Stimulated activated CD8-positive, alpha-beta memory T cell treated with anti-CD3 and anti-CD28 coated beads, Interleukin-15, amount 100 ng/mL, for 1 hour (primary cell): ENCODE measurements at places on chromosomes 6 and 20.

GRCh38 chr6:32867554-32868256, 13.7 kb downstream of the PSMB9 start:
- DNase-seq: no peak

DNA sequence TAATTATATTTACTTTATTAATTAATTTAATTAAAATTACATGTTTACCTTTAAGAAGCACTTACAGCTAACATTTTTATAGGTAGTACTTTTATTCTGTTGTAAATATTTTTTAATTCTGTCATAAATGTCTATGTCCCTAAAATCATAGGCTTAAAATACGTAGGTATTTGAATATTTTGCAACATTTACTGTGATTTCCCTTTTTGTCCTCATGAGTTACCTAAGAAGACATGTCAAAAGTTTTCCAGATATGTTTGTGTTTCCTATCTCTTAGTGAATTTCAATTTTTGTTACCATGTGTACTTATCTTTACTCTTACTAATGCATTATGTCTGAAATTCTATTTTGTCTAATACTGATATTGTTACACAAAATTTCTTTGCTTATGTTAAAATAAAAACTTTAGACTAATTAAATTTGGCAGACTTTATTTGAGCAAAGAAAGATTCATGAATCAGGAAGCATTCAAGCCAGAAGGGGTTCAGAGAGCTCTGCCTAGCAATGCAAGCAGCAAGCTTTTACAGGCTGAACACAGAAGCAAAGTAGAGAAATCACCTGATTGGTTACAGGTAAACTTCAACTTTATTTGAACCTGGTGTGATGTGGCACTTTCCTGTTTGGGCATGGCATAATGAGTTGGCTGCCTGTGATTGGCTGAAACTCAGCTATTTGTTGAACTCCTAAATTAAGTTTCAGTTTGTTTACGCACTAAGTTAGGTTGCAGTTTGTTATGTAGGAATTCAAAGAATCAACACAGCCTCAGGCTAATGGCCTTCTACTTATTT, 123.2 kb upstream of the TMEM170B start:
- DNase-seq: no peak

DNA sequence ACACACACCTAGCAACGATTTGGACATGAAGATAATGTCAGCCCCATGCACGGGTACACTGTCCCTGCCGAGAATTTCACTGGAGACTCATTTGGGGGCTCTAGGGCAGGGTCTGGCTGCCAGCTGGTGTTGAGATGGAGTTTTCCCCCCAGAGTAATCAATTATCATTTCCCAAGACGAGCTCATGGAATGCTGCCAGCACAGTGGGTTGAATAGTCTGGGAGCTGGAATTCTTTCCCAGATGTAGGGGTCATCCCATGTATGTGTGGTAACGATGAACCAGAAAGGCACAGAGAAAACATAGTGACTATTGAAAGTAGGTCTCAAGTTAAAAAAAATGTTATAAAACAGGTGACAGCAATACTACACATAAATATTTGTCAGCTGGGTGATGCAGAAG, 579.9 kb downstream of the MAFB start:
- no peak for DNase-seq

- no peak for DNase-seq
Observed at GRCh38 chr6:131492932-131493573, 80.0 kb upstream of the ARG1 start.

- DNase-seq: no peak
Observed at GRCh38 chr20:15440049-15440820, 1102.8 kb upstream of the FLRT3 start.

- DNase-seq: no peak
Observed at GRCh38 chr6:147903931-147904330, 395.4 kb downstream of the SAMD5 start.

DNA sequence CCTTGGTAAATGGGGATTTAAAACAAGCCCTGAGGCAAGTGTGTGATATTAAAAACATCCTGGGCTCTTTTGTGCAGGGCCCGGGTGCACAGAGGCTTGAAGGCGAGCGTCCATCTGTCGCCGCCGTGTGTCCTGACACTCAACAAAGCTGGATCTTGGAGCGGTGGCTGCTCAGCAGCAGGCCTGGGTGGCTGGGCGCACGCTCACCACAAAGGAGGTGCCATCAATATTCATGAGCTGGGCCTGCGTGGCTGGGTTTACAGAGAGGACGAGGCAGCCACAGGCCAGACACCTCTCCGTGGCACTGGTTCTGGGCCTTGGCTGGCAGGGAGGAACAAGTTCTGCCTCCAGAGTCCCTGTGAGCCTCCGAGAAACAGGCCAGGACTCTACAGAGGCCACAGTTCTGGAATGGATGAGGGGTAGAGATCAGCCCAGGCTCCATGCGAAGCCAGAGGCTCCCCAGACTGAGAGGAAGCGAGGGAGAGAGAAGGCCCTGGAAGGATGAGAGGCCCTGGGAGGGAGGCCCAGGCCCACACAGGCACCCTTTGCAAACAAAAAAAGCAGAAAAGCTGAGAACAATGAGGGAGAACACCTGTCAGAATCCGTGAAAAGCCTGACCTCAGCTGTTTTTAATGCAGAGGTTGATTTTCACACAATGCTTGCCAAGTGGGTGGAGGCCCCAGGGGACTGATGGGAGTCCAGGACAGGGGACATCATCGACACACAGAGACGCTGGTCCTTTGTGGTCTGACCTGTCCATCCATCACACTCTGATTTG, 21.9 kb downstream of the BHLHE23 start:
- DNase-seq: no peak

DNA sequence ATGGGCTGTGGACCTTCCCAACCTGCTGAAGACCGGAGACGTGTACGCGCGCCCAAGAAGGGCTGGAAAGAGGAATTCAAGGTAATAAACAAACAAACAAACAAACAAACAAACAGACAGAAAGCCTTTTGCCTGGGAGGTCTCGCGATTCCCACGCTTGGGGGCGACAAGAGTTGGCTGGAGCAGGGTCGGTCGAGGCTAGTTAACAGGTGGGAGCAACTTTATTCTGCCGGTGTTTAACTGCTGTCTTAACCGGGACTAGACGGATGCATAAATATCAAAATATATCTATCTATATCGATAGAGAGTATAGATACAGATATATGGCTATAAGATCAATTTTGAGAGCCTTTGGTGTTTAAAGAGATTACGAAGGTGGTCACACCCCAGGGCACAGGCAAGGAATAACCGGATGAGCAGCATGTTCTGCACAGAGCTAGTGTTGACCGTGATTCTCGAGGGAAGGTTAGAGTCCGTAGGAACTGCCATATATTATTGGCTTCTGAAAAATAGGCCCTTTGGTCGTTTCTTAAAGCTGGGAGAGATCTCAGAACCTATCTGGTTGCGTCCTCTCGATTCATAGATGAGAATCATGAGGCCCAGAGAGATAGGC, 514 bp downstream of the STMND1 start:
- no peak for DNase-seq

GRCh38 chr6:37862430-37862829, 42.9 kb downstream of the ZFAND3 start:
- DNase-seq: no peak

GRCh38 chr6:88884361-88884760, 79.1 kb downstream of the RNGTT start:
- DNase-seq: no peak

DNA sequence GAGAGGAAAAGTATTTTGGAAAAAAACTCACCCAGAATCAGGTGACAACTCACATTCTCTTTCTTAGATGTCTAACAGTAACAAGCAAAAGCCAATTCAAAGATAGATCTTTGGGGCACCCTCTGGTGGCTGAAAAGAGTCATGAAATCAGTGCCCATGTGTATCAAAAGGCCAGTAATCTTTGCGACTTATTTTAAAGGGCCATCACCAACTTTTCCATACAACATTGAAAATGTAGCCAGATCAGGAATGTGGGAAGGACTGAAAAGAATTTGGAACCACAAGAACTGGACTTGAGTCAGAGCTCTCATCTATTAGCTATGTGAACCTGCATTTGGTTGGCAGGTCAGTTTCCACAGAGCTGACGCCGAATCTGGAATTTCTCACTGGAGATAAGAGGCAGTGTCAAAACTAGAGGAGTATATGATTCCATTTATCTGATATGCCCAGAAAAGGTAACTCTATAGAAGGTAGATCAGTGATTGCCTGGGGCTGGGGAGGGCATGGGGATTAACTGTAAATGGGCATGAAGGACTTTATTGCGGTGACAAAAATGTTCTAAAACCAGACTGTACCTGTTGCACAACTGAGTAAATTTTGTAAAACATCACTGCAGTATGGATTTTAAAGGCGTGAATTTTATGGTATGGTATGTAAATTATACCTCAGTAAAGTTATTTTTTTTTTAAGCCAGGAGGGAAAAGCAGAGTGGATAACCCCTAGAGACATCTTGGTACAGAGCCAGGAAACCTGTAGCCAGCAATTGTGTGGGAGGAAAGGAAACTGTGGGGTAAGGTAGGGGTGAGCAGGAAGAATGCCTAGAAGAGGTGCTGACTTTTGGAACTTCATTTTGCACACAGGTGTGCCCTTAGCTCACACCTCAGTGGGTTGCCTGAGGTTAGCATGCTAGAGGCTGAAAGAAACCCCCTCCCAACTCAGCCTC, 117.1 kb upstream of the ASF1A start:
- peak; percentile 47 for DNase-seq

- no peak for DNase-seq
Observed at GRCh38 chr20:44745122-44745597, 505 bp upstream of the KCNK15 start.

GRCh38 chr6:21953831-21954801, 342.7 kb downstream of the PRL start:
- no peak for DNase-seq

GRCh38 chr6:26330859-26331217, 34.2 kb upstream of the BTN3A2 start:
- no peak for DNase-seq

DNA sequence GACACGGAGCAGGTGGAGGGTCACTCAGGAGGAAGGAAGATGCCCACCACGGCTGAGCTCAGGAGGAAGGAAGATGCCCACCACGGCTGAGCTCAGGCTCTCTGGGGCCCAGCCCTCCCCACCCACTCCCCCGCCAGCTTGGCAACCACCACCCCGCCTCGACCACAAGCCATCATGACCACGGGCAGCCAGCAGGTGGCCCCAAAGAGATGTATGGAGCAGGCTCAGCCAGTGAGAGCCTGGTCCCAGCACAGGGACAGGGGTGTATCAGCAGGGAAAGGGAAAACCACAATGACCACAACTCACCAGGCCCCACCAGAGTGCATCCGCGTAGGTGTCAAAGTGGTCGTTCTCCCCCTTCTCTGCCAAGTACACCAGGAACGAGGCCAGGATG, 30.4 kb downstream of the KCNQ2 start:
- peak; percentile 19 for DNase-seq

GRCh38 chr20:57756921-57757320, 47.1 kb upstream of the PMEPA1 start:
- DNase-seq: no peak

GRCh38 chr20:31573555-31574321, 31.4 kb upstream of the ID1 start:
- DNase-seq: no peak

DNA sequence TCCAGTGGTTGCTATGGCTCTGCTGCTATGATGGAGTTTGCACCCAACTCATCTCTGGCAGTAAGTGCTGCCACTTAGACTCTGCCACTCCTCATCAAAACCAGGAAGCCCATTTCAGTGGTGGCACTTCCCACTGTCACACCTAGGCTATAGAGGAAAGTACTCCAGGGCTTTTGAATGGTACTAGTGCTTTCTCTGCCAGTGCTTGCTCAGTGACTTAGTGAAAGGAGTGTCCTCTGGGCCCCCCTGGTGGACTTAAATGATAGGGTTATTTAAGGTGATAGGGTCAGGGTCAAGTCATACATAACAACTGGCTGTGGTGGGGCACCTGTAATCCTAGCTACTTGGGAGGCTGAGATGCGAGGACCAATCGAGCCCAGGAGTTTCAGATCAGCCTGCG, 22.8 kb downstream of the FITM2 start:
- no peak for DNase-seq
